ENCODE measurements at places on chromosomes 11 and 22. TPM values are rescaled to one million over a fixed set of nuclear protein-coding genes. Genes with fewer than 3 reads are reported as not detected.

The OAF gene
- total RNA-seq = 1.4 TPM

- DNase-seq = no peak
Observed at GRCh38 chr11:107561688-107562087, 3.8 kb downstream of the ALKBH8 start.

- no peak for DNase-seq
Observed at GRCh38 chr22:41521126-41521525, 23.1 kb downstream of the POLR3H start.

DNA sequence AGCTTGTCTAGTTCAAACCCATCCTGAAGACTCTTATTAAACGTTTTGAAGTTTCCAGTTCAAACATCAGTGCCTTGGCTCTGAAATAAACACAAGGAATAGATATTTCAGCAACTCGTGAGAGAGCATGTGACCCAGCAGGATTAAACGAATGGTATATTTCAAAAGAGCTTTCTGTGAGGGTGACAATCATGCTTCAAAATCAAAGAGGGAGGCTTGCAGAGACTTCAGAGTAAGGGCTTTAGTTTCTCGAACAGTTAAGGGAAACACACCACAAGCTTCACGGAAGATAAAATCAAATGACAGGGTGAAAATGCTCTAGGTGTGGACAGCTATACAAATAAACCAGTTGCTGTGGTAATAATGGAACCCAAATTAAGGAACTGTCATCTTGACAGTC lies 1.4 kb downstream of the HPS4 start:
- no peak for DNase-seq

DNA sequence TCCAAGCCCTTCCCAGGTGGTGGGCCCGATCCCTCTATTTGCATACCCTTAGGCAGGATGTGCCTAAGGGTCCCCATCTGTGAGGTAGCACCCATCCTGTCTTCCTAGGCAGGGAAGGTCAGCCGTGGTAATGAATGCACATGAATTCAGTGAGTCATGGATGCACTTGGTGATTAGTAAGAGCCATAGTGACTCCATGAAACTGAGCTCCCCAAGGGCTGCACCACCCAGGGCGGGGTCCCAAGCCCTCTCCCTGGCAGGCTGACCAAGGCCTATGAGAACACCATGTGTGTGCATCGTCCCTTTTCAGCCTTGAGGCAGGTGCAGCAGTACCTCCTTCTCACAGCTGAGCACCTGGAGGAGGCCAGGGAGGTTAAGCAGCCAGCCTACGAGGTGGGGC lies 15.6 kb upstream of the SUSD2 start:
- DNase-seq = no peak

- DNase-seq = no peak
Observed at GRCh38 chr22:46684706-46685105, 53.3 kb downstream of the CERK start.

DNA sequence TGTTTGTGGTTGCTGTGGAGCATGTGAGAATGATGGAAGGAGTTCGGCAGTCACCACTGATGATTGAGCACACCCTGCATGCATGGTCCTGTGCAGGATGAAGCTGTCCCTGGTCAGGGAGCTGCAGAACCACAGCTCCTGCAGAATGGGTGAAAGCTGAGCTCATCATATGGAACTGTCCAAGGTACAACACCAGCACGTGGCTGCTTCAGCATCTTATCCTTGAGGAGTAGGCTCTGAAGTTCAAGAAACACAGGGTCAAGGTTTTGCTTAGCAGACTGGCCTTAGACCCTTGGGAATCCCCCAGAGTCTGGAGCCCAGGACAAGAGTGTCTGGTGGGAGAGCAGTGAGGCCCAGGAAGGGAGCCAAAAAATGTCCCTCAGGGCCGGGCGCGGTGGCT lies 182.4 kb upstream of the LARGE1 start:
- DNase-seq = no peak

The NPTXR gene
- total RNA-seq = 11.5 TPM
